H1 (cell line): ENCODE measurements at places on chromosomes 12 and 14. TPM values are rescaled to one million over a fixed set of nuclear protein-coding genes. Genes with fewer than 3 reads are reported as not detected.

DNA sequence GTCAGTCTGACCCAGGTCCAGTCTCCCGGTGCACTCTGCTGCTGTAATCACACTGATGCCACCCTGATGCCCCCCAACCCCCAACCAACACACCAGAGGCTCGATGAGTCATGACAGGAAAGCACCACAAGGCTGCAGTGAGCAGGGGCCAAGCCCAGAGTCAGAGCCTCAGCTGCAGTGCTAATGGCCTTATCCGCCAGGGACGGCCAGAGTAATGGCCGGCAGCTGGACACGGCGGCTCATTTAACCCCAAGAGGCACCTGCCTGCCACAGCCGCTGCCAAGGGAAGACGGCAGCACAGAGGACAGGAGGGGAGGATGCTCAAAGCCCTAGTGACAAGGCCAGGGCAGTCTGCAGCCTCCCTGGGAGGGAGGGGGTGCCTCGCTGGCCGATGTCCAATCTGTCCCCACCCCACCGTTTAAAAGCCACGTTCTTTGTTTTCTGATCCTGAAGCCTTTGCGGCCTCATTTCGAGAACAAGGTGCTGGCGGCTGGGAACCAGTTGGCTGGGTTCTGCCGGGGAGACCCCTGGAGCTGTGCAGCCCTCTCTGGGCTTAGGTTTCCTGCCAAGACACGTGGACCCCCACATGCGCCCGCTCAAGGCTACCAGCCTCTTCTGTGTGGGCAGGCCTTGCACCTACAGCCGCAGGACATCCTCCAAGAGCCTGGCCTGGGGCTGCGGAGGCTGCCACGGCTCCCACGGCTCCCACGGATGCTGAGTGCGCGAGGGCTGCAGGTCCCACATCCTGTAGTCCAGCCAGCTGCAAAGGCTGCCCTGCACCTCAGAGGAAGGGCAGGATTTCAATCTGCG lies 13.1 kb downstream of the CCDC85C start:
- no peak for DNase-seq

The OS9 gene
- polyA plus RNA-seq, result 108 and 146 TPM in 2 replicates

The KRT2 gene
- not detected in 2 replicates for polyA plus RNA-seq

The DDX55 gene
- 25.8 and 42.1 TPM in 2 replicates for polyA plus RNA-seq
